ENCODE measurements at places on chromosomes 11 and 22.

DNA sequence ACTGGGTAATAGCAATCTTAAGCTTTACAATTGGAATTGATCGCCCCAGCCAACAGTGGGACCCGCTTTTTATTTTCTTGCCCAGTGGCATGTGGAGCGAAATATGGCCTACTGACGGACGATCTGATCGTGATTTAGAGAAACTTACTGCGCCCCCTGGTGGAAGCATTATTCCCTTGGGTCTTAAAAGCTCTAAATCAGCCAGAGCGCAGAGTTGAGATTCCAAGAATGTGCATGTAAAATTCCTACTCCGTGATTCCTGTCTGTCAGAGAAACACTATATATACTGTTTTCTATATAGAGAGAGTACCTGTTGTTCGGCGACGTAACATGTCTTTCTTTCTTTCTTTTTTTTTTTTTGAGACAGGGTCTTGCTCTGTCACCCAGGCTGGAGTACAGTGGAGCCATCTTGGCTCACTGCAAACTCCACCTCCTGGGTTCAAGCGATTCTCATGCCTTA, 3.7 kb upstream of the DPF2 start:
- DNase-seq = peak; percentile 89

- DNase-seq = no peak
Measured at GRCh38 chr11:130783323-130783722, 133.0 kb downstream of the SNX19 start.

GRCh38 chr11:116918925-116919655, 81.7 kb upstream of the APOA1 start:
- DNase-seq = no peak

- no peak for DNase-seq
Measured at GRCh38 chr22:47139013-47139789, 376.8 kb downstream of the TBC1D22A start.

DNA sequence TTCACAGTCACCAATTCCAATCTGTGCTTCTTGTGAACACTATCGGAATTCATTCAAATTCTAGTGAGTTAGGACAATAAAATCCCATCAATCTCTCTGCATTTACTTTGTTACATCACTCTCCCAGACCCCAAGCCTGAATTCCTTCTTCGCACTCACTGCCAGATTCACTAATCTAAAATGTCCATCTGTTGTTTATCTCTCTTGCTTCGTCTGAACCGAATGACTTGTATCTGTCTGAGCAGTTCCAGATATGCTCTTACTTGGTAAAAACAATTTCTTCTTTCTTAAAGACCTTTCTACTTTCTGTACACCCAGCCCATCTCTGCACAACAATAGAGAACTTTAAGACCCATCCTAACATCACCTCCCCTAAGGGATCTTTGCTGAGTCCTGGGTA, 7.0 kb downstream of the MMP10 start:
- no peak for DNase-seq

DNA sequence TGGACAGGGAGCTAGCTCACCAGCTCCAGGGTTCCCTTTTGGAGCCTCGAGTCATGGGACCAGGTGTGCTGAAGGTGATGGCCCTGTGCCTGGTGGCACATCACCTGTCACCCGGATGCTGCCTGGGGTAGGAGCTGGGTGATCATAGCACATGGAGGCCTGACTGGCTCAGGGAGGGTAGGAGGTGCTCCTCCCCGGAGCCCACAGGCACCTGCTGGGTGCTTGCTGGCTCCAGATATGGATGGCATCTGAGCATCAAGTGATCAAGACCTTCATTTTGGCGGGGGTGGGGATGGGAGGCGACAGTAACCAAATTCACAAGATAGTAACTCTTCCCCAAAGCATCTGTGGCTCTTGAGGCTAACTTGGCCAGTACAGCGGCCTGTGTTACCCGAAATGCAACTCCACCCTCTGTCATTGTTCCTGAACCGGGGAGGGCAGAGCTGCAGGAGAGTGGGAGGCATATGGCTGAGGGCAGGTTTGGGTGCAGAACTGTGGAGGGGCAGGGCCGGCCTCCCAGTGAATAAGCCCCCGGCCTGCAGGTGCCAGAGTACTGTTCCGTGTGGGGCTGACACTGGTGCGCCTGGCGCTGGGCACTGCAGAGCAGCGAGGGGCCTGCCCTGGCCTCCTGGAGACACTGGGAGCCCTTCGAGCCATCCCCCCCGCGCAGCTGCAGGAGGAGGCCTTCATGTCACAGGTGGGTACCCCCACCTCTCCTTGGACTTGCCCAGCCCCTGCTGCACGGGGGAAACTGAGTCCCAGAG, 4.7 kb downstream of the TBC1D10C start:
- DNase-seq = no peak
